EL (cell line): ENCODE measurements at places on chromosomes 6 and 20.
A peak's percentile ranks its signal among the peaks of the same experiment; 100 is the strongest.

GRCh38 chr20:40571639-40572038, 117.4 kb downstream of the MAFB start:
- no peak for DNase-seq

- no peak for DNase-seq
Observed at GRCh38 chr6:165236326-165236725, 73.1 kb downstream of the C6orf118 start.

DNA sequence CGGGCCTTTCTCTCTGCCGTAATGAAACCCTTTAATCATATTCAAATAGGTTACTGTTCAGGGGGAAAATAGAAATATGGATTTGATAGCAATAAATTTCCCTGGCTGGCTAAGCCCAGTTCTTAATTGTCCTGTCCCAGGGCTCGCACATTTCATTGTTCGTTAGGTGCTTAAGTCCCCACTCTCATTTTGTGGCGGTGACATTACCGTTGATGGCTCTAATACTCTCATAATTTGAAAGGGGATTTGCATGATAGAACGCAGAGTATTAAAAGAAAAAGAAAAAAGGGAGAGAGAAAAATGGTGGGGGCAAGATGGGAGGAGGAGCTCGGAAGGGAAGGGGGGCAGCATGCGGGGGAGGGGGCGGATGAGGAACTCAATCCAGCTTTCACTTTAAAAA, 79.1 kb upstream of the FOXP4 start:
- DNase-seq = no peak

DNA sequence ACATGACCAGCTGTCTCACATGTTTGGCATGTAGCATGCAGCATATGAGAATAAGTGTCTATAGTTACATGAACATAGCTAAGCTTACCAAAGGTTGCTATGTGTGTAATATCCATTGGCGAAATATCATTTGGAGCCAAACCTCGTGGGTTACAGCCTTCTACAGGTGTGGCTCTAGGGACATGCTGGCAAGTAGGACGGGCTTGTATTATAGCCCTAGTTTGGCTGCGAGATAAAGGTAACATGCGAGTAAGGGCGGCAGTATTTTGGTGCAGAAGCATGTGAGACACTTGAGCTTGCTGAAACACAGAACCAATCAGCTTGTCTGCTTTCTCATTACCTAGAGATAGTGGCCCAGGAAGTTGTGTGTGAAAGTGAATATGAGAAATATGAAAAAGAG, 6.5 kb upstream of the ABHD12 start:
- DNase-seq = no peak

GRCh38 chr6:64874776-64875175, 832.2 kb downstream of the EYS start:
- DNase-seq = no peak

GRCh38 chr6:149964308-149965193, 808 bp downstream of the ULBP1 start:
- DNase-seq = peak; percentile 35

GRCh38 chr6:21383450-21384085, 210.0 kb upstream of the SOX4 start:
- no peak for DNase-seq

- DNase-seq = no peak
Observed at GRCh38 chr6:165456286-165456685, 146.9 kb upstream of the C6orf118 start.

DNA sequence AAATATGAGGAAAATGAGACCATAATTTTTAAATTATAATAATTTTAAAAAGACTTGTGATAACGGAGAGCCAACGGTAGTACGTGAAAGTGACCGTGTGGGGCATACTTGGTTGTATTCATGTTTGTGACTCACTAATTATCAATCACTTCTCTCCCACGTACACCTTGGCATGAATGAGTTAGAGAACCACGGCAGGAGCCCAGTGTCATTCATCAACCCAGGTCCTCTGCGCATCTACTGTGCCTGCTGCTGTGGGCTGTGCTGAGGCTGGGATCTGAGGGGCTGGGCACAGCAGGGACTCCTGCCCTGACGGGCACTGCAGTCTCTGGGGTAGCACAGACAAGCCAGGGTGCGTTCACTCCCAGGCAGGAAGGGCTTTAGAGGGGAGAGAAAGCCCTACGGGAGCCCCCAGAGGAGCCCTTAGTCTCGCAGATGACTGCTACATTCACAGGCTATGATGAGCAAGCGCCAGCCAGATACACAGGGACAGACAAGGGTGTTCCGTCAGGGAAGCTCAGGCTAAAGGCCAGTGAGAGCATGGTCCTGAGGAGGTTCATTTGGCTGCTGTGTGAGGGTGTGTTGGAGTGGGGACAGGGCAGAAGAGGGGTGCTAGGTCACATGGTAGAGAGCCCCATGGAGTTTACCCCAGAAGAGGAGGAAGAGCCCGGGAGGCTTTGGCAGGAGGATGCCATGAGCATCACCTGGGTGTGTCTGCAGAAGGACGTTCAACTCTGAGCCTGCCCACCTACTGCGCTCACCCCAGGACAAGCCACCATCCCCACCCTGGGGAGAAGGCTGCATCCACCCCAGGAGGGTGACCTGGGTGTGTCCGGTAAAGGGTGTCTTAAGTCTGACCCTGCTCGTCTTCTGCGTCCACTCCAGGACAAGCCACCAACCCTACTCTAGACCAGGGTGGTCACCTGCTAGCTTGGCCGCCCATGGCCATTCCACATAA, 8.2 kb upstream of the RPS6KA2 start:
- DNase-seq = no peak

GRCh38 chr6:147005499-147005898, 198.7 kb upstream of the STXBP5 start:
- DNase-seq = no peak

DNA sequence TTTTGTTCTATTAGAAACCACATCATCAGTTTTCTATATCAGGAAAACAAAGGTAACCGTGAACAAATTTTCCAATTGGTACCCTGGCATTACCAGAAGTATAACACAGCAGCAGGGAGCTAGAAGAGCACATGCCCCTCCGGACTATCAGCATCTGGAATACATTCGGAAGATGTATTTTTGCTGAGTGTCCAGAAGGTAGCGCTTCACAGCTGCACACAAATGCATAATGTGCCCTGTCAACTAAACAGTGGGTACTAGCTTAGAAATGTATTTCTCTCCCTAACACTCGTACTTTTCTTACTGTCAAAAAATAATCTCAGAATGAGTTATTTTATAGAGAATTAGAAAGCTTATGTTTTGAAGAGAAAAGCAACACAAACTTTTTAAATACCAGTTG, 77.6 kb downstream of the HUS1B start:
- DNase-seq = peak; percentile 20

DNA sequence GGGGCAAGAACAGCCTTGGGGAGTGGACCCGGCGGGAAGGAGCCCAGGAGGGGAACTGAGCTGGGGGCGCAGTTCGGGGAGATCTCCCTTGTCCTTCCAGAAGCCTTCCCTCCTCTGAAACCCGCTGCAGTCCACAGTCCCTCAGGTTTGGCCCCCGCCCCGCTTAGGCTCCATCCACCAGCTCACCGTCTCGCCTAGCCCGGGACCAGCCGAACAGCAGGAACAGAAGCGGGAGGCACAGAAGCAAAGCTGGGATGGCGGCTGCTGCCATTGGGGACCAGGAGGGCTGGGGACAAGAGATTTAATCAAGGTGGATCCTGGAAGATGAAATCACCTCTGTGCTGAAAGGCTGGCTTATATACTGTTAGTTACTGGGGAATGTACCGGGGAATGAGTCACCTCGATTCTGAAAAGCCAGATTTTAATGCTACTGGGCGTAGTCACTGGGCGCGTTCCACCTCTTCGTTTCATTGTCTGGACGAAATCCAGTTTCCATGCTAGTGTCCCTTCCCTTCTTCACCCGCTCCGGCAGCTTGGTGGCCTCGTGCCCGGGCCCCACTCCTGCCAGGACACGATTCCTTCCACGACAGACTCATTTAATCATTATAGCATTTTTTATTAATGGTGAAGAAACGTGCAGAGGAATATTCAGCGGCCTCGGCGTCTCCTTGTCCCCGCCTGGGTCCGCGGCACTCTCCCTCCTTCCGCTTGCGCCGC, at the start of gene RAET1L:
TSS of gene RAET1L (minus strand) at position 332 of the 717 bp plus-strand sequence. CDS start at position 271, 61 bp downstream.
- DNase-seq = peak; percentile 66
